Kidney epithelial cell (primary cell): ENCODE measurements at places on chromosomes 16 and 17.

GRCh38 chr17:50280801-50281441 is 6.7 kb downstream of the TMEM92 start:
- no peak for DNase-seq

DNA sequence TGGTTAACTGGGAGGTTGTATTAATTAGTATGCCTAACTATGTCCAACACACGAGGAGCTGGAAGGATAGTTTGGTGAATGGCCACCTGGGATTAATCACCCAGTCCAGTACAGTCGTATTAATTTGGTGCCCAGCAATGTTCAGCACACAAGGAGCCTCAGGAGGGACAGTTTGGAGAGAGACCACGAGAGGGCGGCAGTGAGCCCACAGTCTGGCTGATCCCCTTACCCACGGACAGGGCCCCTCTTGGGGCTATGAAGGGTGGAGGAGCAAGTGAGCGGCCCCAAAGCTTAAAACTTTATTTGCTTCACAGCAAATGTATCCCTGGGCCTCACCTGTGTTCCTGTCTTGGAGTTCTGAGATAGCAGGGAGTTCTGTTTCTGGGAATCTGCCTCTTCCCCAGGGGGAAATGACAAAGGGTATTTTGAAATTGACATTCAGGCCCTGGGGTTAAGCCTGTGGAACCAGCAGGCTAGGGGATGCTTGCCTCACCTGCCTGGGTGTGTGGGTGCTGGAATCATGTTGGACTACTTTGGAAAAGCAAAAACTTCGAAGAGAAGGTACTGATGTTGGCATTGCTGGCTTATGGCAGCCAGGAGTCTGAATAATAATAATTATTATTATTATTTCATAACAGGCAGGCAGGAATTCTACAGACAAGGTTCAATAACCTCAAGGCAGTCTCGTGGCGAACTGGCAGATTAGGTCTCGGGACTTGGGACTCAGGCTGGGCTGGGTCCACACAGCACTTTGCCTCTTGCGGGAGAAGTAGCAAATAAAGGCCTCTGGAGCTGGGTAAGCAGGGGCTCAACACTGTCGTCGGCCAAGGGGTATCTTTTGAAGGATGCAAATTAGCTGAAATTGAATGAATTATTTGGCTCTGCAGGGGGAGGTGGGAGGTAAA is 227.6 kb upstream of the ASIC2 start:
- no peak for DNase-seq

DNA sequence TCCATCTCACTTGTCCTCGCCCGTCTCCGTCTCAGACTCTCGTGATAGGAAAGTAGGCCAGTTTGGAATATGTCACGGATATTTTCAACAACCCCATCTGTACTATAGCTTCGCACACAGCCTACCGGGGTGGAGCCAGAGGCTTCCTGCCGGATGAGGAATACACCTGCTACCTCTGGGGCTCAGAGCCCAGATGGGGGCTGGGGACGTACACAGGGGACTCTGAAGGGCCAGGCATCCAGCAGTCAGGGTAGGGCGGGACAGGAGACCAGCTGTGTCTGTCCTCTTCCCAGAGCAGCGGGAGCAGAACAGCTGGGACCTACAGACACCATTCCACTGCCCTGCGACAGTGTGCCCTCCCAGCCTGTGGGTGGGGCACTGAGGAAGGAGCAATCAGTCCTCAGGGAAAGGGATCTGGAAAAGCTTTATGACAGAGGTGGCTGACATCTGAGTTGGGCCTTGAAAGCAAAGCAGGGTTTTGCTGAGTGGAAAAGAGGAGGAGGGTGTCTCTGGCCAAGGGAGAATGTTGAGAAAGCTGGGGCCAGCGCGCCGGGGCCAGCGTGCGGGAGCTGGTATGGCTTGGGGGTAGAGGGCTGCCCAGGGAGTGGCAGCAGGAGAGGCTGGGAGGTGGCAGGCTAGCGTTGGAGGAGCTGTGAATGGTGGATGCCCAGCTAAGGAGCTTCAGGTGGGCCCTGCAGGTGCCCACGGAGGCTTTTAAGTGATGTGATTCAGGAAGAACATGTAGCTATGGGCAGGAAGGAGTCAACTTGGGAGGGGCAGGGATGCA is 11.5 kb upstream of the SRCIN1 start:
- DNase-seq, result no peak

GRCh38 chr17:77222356-77222755 is 81.6 kb downstream of the SEC14L1 start:
- no peak for DNase-seq

GRCh38 chr17:61803796-61804195 is 59.5 kb downstream of the BRIP1 start:
- DNase-seq, result no peak

- DNase-seq, result no peak
Observed at GRCh38 chr16:72203401-72203800, 31.4 kb upstream of the PMFBP1 start.

GRCh38 chr17:65799869-65800268 is 238.4 kb upstream of the AXIN2 start:
- DNase-seq, result no peak

- DNase-seq, result no peak
Observed at GRCh38 chr16:28304214-28304613, 11.9 kb downstream of the SBK1 start.

GRCh38 chr17:44992242-44992939 is 24.3 kb upstream of the C1QL1 start:
- no peak for DNase-seq

DNA sequence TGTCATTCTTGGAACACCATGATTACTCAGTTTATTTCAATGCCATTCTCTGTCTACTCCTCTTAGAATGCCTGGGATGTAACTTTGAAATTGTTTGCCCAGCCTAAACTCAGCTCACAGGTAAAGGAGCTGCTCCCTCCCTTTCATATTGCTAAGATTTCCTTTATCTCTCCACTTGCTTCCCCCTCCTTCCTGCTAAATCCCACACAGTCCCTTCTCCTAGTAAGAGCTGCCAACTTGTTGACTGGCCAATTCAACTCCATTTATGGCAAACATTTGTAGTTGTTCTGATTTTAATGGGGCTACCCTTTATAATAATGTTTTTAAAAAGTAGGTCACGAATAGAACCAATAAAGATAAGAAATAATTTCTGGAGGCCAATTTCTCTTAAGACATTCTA is 146.1 kb downstream of the SKAP1 start:
- DNase-seq, result no peak

DNA sequence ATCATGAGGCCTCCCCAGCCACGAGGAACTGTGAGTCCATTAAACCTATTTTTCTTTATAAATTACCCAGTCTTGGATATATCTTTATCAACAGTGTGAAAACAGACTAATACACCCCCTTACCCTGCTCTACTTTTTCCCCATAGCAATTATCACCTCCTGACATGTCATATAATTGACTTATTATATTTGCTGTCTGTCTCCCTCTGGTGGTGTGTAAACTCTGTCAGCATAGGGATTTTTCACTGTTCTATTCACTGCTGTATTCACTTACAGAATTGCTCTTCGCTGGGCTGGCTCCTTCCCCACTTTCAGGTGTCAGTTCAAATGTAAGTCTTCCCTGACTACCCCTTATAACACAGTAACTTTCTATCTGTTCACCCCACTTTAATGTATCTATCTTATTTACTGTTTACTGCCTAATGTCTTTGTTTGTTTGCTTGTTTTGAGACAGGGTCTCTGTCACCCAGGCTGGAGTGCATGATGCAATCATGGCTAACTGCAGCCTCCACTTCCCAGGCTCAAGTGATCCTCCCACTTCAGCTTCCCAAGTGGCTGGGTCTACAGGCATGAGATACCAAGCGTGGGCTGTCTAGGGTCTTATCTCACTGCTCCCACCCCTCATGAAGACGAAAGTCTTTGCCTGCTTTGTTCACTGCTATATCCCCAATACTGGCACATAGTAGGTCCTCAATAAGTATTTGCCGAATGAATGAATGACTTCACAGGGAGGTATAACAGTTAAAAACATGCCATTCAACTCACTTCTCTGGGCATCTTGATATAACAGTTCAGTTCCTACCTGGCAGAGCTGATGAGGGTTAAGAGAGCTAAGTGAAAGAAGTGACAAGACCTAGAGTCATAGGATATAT is 52.4 kb upstream of the CDH3 start:
- no peak for DNase-seq

GRCh38 chr16:11310997-11311561 is 29.9 kb upstream of the PRM1 start:
- no peak for DNase-seq

DNA sequence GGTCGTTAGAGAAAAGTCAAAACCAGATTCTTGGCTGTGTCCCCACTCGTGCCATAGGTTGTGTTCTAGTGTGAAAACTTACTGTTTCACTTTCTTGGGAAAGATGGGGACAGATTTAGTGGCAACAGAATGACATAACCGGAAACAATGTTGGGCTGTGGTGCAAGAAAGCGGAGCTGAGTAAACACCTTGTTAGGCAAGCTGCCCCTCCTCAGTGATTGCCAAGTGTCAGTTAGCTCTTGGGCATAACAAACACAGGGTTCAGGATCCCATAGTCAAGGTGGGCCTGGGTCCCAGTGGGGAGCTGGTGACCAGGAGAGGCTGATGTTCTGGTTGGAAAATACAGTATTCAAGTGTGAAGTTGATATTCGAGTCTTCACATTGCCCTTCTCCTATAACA is 15.4 kb downstream of the UBN1 start:
- no peak for DNase-seq

- no peak for DNase-seq
Observed at GRCh38 chr16:12497526-12497925, 306.2 kb downstream of the CPPED1 start.

- no peak for DNase-seq
Observed at GRCh38 chr16:18846416-18846815, 45.1 kb upstream of the ARL6IP1 start.

DNA sequence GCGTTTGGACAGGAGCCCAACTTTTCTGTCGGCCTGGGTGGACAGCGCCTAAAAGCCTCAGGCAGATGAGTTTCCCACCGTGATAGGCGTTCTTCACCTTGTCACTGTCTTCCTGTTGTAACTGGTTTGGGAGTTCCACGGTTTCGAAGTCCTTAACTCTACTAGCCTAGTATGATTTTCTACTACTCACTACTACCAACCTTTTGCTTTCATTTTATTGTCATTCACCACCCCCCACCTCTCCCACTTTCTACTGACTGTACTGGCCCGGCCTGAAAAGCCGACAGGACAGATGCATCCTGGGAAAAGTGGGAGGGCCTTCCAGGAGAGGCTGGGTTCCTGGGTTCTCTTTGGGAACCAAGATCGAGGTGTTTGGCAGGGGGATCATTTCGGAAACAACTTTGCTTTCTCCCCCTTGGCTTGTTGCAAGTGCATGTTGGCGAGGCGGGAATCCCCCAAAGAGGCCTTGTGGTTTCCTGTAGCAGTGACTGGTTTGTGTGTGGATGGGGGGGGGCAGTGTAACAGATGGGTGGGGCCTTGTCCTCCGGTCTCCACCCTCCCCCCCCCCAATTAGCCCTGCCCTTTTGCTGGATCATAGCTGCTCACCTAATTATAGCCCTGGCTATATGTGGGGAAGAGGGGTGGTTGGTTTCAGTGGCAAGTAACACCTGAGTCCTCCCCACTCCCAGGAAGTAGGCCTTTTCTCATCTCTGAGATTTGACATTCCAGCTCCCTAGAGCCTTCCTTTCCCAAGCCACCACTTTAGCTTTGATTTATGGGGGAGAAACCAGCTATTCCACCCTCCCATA is 1.4 kb downstream of the EIF5A start:
- DNase-seq, result peak; percentile 44

GRCh38 chr17:45686250-45686649 is 97.9 kb upstream of the CRHR1 start:
- no peak for DNase-seq

DNA sequence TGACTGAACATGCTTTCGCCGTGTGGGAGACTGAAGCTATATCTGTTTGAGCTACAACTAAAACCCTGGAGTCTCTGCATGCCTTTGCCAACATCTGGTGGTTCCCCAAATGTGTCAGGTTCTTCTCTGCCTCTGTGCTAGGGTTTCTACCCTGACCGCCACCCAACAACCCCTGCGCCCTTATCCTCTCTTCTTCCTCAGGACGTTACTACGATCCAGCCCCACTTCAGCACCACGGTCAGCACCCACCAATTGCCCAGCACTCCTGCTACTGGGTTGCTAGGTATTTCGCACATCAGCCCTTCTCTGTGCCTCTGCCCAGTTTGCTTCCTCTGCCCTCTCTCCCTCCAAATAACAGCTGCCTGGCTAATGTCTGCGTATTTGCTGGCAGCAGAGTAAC is 106.3 kb upstream of the HSBP1 start:
- DNase-seq, result no peak

DNA sequence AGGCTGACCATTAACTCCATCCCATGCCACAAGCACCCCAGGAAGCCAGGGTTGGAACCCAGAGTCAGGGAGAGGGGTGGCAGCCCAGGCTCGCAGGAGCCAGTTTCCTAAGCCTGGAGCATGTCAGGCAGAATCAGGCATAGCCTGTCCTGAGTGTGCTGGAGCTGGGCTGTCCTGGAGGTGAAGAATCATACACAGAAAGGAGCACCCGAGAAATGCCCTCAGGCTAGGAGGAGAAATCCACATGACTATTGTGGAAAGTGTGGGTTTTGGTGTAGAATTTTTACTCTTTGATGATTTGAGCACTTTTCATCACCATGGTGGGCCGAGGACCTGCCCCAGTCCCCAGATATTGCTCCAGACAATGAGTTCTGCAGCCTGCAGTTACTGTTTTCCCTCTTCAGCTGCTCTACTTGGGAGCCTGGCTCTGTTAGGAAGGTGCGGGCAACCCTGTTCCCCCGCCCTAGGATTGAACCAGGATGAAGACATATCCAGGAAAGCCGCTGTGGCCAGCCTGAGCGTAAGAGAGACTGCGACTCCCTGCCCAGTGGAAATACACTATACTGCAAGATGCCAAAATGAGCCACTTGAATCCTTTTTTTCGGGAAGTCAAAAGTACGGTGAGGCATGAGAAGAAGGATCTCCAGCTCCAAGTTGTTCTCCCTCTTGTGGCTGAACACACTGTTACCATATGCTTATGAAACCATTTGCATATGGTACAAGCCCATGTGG is 29.0 kb upstream of the HEATR6 start:
- no peak for DNase-seq

DNA sequence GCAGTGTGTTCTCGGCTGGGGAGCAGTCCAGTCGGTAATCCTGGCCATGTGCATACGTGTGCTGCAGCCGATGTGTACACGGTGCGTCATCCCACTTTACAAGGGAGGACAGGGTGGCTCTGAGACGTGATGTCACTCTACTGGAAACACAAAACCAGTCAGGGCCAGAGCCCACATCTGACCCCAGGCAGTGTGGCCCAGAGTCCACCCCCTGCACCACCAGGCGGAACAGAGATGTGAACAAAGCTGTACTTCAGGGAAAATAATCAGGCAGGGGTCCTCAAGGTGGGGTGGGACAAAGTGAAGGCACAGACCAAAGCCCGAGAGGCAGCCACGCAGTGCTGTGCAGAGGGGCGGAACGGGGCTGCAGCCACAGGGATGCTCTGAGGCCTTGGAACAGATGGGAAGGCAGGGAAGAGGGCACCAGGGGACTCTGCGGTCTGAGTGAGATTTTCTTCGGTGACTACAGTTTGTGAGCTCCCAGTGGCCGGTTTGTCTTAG is 181.5 kb downstream of the ZNF423 start:
- DNase-seq, result no peak

- no peak for DNase-seq
Observed at GRCh38 chr17:36592716-36593321, 1.1 kb downstream of the DHRS11 start.
